ENCODE measurements at places on chromosomes 4 and X. TPM values are rescaled to one million over a fixed set of nuclear protein-coding genes. Genes with fewer than 3 reads are reported as not detected.

- DNase-seq, result peak; percentile 85
Measured at GRCh38 chrX:115940888-115941332, 229.6 kb upstream of the AGTR2 start.

DNA sequence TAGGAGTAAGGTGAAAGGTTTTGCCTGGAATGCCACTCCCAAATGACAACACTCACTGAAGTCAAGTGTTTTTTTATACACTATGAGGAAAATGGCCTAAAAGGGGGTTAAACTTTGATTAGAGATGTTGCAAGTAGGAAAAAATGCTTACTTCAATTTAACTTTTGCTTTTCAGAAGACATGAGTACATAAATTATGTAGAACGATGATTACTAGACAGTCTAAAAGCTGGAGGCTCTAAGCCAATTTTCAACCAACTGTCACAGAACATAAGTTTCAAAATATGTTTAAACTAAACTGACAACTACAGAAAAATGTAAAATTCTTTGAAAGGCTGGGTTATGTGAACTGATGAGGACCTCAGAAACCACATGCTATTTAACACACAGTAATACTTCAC is 83.4 kb downstream of the SHISA3 start:
- no peak for DNase-seq

GRCh38 chr4:67051000-67051789 is 494.1 kb downstream of the CENPC start:
- DNase-seq, result no peak

GRCh38 chr4:11469650-11470437 is 41.1 kb upstream of the HS3ST1 start:
- DNase-seq, result no peak

DNA sequence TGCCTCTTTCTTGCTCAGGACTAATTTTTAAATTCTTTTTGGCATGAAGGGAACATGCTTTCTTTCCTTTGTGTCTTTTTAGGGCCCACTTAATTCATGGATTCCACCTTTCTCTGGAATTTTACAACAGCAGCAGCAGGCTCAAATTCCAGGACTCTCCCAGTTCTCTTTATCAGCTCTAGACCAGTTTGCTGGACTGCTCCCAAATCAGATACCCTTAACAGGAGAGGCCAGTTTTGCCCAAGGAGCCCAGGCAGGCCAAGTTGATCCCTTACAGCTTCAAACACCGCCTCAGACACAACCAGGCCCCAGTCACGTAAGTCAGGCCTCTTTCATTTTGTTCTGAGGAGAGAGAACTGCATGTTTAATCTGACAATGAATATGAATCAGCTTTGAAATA is 2.3 kb downstream of the ODAM start:
- no peak for DNase-seq

- no peak for DNase-seq
Measured at GRCh38 chr4:118825799-118826198, 10.1 kb downstream of the SEC24D start.

Gene FAM184B
- total RNA-seq, result not detected

DNA sequence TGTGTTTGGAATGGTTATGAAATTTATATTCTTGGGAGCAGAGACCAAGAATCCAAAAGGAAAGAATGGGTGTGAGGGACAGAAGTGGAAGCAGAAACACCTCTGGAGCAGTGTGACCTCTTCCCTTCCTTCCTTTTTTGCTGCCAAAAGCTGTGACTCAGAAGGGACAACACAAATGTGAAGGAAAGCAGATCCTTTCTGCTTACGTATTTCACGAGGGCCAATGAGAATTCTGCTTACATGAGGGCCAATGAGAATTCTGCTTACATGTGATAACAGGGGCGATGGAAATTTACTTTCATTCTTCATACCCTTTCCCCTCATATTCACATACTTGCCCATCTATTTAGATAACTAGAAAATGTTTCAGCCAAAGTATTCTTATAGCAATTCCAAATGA is 404.6 kb downstream of the PRDM5 start:
- no peak for DNase-seq

Gene PARM1
- total RNA-seq, result 94.5 TPM

Gene TLL1
- total RNA-seq, result 9.8 TPM

DNA sequence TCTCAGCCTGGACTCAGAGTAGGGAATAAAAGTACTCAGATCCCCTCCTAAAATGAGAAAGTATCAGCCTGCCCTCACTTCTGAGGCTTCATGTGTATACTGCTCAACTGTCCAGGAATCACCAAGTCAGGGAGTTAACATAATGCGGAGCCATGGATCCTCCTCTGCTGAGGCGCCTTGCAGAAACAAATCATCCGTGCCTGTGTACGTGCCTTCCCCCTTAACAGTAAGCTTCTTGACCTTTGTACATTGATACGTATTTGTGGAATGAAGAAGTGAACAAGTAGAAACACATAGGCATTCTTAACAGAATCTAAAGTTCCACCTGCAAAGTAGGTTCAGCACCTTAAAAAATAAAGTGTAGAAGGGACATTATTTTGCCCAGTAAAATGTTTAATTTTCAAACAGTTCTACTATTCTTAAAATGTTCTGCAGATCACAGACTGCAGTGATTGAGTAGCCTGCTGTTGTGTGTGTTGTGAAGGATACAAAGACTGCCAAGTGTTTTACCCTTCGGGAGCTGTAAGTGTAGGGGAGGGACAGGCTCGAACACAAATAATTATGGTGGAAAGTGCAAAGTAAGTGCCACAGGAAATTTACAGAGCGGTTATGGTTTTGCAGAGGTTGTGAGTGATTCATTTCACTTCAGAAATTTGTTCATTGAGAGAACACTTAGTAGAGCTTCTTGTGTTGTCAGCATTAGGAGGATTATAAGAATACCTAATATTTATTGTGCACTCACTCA is 61.9 kb downstream of the ARHGAP10 start:
- DNase-seq, result no peak

GRCh38 chr4:38935391-38936073 is 67.9 kb downstream of the FAM114A1 start:
- DNase-seq, result no peak

Gene COL4A5
- 31.6 TPM for total RNA-seq

- no peak for DNase-seq
Measured at GRCh38 chr4:43564107-43564506, 671.6 kb downstream of the GRXCR1 start.

- DNase-seq, result no peak
Measured at GRCh38 chrX:29012867-29013266, 425.6 kb downstream of the IL1RAPL1 start.
